ENCODE measurements at places on chromosomes 2 and 18.

- DNase-seq, result peak; percentile 21
Measured at GRCh38 chr2:134736167-134736880, 17.5 kb upstream of the TMEM163 start.

GRCh38 chr2:150792780-150793300 is 305.4 kb upstream of the RND3 start:
- no peak for DNase-seq

DNA sequence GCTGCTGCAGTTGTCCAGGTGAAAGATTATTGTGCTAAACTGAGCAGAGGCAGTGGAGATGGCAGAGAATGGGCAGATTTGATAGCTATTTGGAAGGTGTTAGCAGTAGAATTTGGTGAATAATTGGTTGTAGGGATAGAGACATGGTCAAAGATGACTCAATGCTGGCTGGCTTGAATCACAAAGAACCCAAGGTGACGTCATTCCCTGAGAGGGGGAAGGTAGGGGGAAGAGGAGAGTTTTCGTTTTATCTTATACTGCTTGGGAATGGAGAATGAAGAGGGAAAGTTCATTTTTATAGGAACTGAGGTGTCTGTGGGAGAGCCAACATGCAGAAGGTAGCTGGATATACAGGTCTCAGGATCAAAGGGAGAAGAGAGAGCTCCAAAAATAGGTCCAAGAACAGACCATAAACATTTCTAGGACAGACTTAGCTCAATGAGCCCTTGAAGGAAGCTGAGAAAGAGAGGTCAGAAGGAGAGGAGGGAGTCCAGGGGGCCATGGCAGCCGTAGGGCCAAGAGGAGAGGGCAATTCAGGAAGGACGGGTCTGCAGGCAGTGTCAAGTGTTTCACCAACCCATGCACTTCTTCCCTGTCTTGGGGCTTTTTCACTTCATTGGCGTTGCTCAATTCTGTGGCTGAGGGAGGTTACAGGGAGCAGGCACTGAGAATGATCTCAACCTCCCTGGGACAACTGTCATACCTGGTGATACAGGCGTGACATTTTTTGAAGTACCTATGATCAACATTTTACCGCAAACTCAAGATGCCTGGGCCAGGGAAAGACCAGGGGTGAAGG is 281.3 kb downstream of the TDRD15 start:
- DNase-seq, result no peak

- no peak for DNase-seq
Measured at GRCh38 chr2:56117764-56118163, 66.0 kb upstream of the CCDC85A start.

GRCh38 chr2:234979204-234980167 is 27.7 kb downstream of the SH3BP4 start:
- no peak for DNase-seq

DNA sequence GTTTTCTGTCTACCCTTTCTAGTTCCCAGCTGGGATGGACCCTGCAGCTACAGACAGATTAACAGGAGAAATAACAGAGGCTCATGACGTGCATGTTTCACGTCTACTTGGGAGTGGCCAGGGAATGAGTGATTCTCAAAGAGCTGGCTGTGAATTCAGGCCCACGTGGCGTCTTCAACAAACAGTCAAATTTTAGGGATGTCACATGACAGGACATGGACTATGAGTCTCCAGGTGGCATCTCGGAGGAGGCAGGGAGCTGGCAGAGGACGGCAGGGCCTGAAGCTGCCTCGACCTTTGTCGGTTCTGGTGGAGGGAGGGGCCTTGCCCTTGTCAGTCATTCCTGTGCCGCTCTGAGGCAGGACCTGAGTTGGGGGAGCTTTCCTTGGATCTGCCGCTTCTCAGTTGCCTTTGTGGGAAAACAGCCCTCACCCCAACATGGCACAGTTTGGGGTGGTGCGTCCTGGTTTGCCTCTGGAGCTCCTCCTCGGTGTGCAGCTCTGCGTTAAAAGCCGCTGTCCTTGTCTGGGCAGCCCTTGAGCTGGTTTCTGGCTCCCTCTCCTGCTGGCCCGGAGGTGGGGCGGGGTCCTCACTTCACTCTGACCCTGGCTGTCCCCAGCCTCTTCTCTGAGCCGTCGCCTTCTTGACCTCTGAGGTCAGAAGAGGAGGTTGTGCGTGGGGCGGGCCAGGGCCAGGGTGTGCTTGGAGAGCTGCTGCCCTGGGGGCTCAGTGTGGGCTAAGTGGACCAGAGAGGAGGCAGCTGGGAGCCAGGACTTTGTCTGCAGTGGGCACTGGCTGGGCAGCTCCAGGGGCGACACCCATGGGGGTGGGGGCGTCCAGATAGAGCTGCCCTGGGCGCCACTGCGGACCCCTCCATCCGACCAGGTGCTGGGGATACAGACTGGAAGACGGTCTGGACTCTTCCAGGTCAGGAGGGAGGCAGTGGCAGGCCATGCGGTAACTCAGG is 12.1 kb upstream of the GAL3ST2 start:
- DNase-seq, result no peak

- no peak for DNase-seq
Measured at GRCh38 chr2:53802617-53803151, 15.8 kb downstream of the ERLEC1 start.

GRCh38 chr18:74623047-74623816 is 25.6 kb downstream of the ZNF407 start:
- DNase-seq, result no peak

- no peak for DNase-seq
Measured at GRCh38 chr2:55907686-55908085, 15.9 kb downstream of the EFEMP1 start.

GRCh38 chr2:196233805-196234475 is 62.6 kb upstream of the STK17B start:
- DNase-seq, result no peak

- no peak for DNase-seq
Measured at GRCh38 chr18:76444446-76445105, 50.5 kb downstream of the ZNF516 start.

DNA sequence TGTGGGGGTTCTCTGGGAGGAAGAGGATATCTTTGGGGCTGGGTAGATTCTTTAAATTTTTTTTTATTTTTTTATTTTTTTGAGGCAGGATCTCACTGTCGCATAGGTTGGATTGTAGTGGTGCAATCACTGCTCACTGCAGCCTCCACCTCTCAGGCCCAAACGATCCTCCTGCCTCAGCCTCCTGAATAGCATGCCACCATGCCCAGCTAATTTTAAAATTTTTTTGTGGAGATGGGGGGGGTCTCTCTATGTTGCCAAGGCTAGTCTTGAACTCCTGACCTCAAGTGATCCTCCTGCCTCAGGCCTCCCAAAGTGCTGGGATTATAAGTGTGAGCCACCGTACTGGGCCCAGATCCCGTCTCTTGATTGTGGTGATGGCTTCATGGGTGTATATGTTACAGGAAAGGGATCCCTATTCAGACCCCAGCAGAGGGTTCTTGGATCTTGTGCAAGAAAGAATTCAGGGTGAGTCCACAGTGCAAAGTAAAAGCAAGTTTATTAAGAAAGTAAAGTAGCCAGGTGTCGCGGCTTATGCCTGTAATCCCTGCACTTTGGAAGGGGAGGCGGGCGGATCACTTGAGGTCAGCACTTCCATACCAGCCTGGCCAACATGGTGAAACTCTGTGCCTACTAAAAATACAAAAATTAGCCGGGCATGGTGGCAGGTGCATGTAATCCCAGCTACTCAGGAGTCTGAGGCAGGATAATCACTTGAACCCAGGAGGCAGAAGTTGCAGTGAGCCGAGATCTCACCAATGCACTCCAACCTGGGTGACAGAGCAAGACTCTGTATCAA is 2.0 kb upstream of the C2orf68 start:
- no peak for DNase-seq

DNA sequence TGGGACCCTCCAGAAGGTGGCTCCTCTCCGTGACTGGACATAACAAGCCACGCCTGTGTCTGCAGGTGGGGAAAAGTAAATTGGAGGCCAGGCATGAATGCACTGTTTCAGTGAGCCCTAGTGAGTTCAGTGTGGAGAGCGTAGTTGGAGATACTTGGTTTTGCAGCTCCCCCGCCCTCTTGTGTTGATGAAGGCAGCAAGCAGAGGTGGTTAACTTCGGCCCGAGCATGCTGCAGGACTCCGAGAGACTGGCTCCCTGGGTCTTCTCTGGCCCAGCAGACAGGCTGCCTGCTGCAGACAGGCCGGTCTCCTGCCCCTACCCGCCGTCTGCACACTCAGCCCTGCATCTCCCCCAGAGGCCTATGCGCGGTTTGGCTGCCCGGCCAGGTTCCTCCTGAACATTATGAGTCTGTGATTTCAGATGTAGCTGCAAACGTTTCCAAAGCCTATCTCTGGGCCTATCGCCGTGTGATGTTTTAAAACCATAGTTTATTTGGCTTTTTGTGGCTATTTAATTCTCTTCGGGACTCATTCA is 102.4 kb downstream of the LDLRAD4 start:
- DNase-seq, result no peak

DNA sequence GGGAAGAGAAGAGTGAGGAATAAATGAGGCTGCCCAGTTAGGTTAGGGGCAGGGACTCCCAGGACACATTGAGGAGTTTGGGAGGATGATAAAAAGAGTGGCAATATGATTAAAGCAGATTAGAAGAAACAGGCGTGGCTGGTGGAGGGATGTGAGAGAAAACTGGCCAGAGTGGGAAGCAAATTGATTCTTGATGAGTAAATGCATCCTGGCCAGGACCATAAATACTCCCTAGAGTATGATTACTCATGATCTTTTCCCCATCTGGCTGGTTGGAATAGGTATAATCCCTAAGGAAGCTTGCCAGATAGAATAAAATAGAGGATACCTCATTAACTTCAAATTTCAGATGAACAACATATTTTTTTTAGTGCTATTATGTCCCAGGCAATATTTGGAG is 21.5 kb upstream of the DAW1 start:
- peak; percentile 40 for DNase-seq

DNA sequence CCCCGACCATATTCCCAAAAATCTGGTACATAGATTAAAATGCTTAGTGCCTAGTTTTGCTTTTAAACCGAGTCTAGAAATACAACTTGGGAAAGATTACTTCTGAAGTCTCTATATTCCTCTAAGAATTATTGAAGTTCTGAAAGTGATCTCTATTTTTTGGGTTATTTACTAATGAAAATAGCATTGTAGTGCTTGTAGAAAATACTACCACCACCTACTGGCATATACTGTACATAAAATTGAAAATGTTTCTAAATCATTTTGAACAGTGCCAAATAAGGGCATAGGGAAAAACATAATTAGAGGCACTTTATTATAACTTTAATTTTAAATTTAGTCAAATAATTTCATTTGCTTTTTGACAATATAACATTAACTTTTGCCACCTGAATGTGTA is 1399.6 kb upstream of the ZEB2 start:
- DNase-seq, result no peak
